Fibroblast of villous mesenchyme (primary cell): ENCODE measurements at places on chromosomes 5 and 9. TPM values are rescaled to one million over a fixed set of nuclear protein-coding genes. Genes with fewer than 3 reads are reported as not detected.

- DNase-seq, result no peak
Observed at GRCh38 chr5:151627650-151628049, 36.5 kb upstream of the FAT2 start.

GRCh38 chr5:158322620-158323019 is 463.7 kb upstream of the CLINT1 start:
- no peak for DNase-seq

- no peak for DNase-seq
Observed at GRCh38 chr9:85729882-85730281, 11.9 kb downstream of the AGTPBP1 start.

GRCh38 chr5:1155191-1156032 is 43.5 kb upstream of the SLC12A7 start:
- DNase-seq, result no peak

- DNase-seq, result peak; percentile 91
Observed at GRCh38 chr5:172111852-172112225, 76.2 kb downstream of the STK10 start.

The ANKRA2 gene
- total RNA-seq, result 14.5 and 19.9 TPM in 2 replicates

The SEMA6A gene
- 0.97 and 2.2 TPM in 2 replicates for total RNA-seq

The ITK gene
- 1.3 TPM in 1 of 2 replicates, not detected in the other for total RNA-seq
